ENCODE measurements at places on chromosomes 7 and 10.
A peak's percentile ranks its signal among the peaks of the same experiment; 100 is the strongest.

DNA sequence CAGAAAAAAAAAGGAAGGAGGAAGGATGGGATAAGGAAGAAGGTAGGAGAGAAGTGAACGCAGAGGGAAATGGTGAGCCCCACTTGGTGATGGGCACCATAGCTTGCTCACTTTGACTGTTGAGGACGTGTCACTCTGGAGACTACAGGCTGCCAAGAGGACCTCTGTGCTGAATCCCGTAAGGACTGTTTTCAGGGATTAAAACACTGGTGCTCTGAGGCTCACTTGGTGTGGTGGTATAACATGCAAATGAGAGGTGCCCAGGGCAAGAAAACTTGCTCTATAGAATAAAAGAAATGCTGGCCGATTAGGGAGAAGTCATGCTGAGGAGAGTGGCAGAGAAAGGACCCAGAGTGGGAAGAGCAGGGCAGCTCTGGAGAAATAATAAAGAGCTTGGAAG lies 5.3 kb upstream of the IL2RA start:
- no peak for DNase-seq

DNA sequence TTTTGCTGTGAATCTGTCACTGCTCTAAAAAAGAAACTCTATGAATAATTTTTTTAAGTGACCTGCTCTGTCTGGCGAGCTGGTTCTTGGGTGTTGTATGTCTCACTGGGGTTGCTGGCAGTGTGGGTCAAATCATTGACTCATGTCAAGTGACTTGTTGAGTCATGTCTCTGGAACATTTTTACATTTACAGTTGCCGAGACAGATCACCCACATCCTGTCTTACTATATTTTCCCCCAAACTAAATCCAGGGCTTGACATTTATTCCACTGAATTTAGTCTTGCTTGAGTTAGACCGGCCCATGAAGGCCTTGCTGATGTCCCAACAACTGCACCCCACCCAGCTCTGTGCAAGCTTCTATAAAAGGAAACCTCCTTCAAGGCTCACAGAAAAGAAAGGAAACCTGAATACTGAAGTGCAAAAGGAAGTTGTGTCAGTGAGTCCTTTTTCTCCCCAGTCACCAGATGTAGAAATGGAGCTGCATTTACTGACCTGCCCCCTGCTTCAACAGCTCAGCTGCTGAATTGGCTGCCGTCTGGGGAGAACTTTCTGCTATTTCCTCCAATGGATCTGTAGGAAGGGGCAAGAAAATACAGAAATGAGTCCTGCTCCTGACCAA lies 290.3 kb downstream of the TNS3 start:
- DNase-seq: peak; percentile 19

GRCh38 chr7:100722480-100723212 lies 2.4 kb downstream of the EPO start:
- no peak for DNase-seq

DNA sequence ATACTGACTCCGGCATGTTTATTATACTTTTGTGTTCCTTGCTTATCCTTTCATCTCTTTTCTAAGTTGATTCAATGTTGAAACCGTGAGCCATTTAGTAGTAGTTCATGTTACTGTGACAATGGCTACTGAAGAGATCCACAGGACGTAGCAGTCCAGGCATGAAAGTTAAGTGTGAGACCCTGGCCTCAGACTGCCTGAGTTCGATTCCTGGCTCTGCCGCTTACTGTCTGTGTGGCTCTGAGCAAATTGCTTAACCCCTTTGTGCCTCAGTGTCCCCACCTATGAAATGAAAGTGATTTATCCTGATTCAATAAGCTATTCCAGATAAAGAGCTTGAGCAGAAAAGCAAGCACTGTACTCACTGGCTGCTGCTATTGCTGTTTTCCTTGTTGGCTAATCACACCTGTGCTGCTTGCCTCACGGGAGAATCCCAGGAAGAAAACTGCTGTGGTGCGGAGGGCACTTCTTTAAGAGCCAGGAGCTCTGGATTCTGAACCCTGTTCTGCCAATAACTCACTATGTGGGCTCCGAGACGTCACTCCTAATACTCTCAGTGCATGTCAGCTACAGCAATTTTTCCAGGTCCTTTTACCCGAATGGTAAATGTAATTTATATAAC lies 38.4 kb downstream of the PNLIPRP2 start:
- no peak for DNase-seq

- DNase-seq: no peak
Measured at GRCh38 chr7:65430344-65431186, 56.9 kb downstream of the ZNF92 start.

GRCh38 chr7:12294701-12295100 lies 83.6 kb downstream of the TMEM106B start:
- DNase-seq: no peak

DNA sequence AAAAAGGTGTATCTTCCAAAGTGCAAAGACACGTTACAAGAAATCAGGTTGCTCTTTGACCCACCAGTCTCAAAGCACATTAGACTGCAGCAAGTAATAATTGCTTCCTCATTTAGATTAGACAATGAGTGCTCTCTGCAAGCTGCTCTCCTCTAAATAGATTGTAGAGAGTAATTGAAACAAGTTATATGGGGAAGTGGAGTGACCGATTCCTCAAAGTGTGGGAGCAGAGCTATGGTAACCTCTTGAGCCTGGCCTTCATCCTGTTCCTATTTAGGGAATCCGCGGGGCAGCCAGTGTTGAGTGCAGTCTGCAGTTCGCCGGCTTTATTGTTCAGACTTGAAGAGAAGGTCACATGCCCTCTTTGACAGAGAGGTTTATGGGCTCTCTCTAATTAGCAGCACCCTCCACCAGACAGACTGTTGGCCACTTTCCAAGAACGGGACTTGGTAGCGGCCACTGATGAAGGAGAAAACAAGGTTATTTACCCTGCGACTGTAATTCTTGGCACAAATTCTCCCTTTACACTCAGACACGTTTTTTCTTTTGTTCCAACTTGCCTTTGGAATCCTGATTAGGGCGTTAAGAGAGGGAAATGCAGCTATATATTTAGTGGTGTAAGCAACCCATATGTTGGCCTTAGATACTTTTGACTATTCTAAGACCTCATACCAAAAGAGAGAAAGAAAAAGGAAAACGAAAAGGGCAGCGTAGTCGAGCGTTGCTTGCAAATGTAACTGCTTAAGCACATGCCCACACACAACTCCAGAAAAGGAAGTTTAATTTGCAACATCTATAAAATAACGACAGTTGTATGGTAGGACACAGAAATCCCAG lies 107.5 kb downstream of the REEP3 start:
- peak; percentile 72 for DNase-seq

DNA sequence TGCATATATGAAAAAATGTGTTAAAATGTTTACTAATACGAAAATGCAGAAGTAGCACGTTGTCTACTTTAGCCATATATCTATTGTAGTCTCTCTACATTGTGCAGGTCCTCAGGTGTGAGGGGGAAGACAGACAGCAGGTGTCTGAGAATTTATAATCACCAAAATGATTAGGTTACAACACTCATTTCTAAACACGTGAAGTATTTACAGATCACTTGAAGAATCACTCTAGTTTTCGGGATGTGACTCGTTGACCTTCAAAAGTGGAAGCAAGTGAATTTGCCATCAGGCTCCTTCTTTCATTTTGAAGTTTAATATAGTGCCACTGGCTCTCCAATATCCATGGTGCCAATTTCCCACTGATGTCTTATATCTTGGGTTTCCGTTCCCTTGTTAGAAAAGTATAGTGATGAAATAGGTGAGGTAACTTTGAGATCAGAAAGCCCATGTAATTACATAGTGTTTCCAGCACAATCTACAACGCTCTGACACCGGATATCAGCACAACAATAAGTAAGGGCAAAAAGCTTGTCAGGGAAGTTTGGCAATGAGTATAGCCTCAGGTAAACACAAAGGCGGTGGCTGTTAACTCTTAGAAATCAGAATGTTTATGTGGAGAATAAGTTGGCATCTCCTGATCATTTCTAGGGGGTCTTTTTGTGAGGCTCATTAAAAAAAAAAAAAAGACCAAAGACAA lies 57.5 kb upstream of the SP4 start:
- no peak for DNase-seq
